ENCODE measurements at places on chromosomes 2 and 18. TPM values are rescaled to one million over a fixed set of nuclear protein-coding genes. Genes with fewer than 3 reads are reported as not detected.

GRCh38 chr18:67484458-67484857 lies 32.1 kb downstream of the DSEL start:
- no peak for DNase-seq

DNA sequence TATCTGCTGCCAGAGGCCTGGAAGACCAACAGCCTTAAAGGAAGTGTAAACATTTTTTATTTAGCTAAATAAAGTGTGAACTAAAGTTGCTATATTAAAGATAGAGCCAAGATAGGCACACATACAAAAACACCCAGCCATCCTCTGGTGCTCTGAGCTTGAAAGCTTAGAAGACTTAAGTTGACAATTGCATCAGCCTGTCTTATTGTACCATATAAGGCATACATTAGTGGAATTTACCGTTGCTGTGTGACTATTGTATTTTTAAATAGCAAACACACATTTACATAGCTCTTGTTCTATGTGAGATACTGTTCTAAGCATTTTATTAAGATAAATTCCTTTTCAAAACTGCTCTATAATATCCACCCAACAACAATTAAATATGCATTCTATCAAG lies 736.6 kb upstream of the ZEB2 start:
- DNase-seq, result no peak

DNA sequence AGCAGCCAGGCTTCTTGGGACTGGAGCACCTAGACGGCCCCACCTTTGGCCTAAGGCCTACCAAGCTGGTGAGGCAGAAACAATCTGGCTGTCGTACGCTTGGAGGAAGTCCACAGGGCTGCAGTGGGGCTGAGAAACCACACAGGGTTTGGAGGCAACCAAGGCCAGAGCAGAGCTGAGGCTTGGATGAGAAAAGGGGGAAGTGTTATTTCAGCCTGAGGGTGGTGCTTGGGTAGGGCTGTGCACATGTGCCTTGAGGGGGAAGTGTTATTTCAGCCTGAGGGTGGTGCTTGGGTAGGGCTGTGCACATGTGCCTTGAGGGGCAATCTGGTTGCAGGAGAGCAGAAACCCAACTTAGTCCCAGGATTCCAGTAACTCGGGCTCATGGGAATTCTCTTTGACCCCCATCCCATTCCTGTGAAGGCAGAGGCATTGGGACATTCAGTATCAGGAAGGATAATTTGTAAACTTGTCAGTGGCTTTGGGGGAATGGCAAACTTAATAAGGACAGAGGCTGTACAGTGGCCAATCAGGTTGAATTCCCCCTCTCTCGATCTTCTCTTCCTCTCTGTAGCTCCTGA lies 971 bp upstream of the FBXO41 start:
- no peak for DNase-seq

GRCh38 chr18:3060667-3061580 lies 48.0 kb upstream of the LPIN2 start:
- DNase-seq, result no peak

GRCh38 chr2:152098496-152099366 lies at the start of gene CACNB4:
Gene CACNB4, minus strand, starts transcription at chr2:152099044.
- no peak for DNase-seq

DNA sequence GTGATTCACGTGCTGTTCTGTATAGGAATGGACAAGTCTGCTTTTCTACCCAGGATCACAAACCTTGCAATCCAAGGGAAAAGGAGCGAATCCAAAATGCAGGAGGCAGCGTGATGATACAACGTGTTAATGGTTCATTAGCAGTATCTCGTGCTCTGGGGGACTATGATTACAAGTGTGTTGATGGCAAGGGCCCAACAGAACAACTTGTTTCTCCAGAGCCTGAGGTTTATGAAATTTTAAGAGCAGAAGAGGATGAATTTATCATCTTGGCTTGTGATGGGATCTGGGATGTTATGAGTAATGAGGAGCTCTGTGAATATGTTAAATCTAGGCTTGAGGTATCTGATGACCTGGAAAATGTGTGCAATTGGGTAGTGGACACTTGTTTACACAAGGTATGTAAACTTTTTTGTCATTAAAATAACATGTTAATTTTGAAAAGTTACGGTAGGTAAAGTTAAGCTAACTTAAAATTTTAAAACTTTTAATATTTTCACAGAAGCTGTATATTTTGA lies 33.0 kb downstream of the PPM1B start:
- DNase-seq, result no peak

DNA sequence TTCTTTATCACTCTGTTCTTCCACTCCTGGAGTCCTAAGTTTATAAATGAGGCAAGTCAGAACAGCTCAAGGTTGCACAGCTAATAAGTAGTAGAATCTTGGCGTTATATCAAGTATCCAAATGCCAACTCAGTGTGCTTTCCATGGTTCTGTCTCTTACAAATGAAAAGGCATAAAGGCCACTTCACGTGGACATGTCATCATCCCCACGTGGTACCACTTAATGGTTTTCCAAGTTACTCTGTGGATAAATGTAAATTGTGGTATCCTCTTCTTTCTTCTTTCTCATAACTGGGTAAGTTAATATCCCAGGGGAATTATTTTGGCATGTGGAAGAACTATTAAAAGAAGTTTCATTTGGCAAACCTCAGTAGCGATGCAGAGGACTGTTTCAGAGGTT lies 131.5 kb upstream of the L3MBTL4 start:
- no peak for DNase-seq

DNA sequence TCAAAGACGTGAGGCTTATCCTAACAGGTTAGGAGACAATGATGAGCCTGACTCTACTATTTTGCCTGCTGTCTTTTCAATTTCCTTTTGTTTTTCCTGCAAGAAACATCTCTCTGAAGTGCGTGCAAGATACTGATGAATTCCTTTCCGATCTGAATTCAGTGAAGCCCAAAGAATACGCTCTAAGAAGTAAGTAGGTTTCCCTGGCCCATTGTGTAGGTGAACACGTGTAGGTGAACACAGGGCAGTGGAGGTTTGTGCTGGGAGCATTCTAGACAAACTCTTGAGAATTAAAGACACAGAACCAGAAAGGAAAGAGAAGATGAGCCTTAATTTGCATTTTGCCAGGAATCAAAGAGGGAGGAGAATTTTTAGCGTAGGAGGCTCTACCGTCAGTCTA lies 132.0 kb downstream of the ZNF532 start:
- DNase-seq, result no peak

CDH19 gene
- 18.2 TPM for total RNA-seq

HNMT gene
- 18.9 TPM for total RNA-seq
